Stimulated activated CD8-positive, alpha-beta memory T cell treated with anti-CD3 and anti-CD28 coated beads, Interleukin-7, amount 100 ng/mL, for 4 hours (primary cell): ENCODE measurements at places on chromosomes 2 and 18.

DNA sequence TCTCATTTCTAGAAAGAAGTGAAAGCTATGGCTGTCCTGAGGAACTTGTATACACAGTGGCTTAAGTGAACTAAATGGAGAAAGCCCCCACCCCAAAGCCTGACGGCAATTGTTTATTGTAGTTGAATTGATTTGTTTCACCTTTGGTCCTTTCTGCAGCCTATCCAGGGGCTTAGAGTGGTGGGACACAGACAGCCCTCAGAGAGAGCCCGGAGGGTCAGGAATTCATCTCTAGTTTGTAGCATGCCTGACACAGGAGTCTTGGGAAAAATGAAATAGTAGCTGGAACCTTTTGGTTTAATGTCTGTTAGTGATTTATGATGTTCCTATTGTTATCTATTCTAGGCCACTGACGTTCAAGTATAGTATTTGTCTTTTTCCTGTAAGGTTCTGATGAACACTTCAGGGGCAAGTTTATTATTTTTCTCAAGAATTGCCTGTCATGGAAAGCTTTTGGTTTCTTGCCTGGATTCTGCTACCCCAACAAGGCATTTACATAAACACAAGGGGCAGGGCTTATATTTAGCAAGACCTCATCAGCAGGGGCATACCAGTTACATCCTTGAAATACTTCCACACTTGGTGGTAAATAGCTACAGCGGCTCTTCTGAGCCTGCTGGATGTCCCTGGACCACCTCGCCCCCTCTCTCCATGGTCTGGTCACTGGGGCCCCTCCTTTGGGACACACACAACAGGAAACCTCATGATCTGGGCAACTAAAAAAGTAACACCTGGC, 44.4 kb downstream of the KCNE4 start:
- no peak for DNase-seq

DNA sequence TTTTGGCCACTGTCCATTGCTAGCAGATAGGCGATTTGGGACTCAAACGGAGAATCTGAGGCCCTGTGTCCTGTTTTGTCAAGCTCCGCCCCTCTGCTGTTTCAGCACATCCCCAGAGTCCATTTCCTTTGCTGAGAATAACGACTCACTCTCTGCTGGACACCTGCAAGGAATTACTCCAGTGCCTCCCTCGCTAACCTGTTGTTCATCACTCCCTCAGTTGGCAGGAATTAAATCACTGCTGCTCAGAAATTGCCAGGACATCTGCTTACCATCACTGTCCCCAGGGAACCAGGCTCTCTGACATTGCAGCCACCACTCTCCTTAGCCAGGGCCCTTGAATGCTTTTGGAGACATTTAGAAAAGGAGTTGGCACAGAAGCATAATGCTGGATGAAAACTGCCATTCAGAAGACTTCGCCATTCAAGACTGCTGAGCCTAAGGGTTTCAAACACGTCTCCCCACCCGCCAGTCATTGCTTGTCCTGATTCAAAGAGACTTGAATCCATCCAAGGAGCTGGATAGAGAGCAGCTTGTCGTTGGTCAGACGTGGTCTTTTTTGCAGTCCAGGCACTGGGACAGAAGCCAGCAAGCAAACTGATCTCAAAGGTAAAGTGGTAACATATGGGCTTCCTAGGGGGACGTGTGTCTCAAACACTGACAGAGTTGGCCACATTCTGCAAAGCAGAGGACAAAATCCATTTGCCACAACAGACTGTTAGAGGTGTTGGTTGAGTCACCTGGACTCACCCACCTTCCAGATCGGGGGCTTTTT, 155.3 kb downstream of the UXS1 start:
- no peak for DNase-seq

- DNase-seq, result no peak
Measured at GRCh38 chr2:51612387-51612786, 580.5 kb upstream of the NRXN1 start.

GRCh38 chr18:31610286-31611205, 18.9 kb downstream of the TTR start:
- DNase-seq, result no peak

DNA sequence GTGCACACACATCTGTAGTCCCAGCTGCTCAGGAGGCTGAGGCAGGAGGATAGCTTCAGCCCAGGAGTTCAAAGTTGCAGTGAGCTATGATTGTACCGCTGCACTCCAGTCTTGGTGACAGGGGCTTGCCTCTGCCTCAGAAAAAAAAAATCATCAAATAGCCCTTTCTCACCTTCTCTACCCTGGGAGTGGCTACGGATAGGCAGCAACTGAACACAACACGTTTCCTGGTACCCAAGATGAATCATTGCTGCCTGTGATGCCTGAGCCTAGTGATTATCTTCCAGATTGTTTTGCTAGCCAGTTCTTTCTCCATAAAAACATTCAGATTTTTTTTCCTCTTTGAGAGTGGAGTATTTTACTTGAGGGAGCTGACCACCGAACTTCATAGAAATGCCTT, 13.5 kb downstream of the INPP4A start:
- DNase-seq, result peak; percentile 48
